ENCODE measurements at places on chromosomes 7 and 10.

GRCh38 chr10:42872865-42873435 lies 90.4 kb downstream of the BMS1 start:
- DNase-seq = no peak

GRCh38 chr10:49175587-49176309 lies 12.4 kb downstream of the TMEM273 start:
- no peak for DNase-seq

DNA sequence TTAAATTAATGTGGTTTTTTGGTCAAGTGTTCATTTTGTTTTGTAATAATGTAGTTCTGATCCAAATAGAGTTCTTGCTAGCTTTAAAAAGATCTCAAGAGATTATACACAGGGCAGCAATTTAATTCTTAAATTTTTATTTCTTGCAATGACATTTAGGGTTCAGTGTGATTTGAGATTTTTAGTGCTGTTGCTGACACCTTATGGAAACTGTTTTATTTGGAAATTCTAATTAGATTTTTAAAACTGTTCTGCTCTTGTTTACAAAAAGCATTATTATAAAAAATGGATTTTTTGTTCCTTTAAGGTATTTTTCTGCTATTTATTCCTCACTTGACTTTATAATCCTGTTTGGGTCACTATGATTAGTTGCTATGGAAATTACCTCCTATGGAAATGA lies 72.1 kb downstream of the RTKN2 start:
- no peak for DNase-seq

GRCh38 chr7:84949067-84949466 lies 237.8 kb downstream of the SEMA3D start:
- no peak for DNase-seq

- no peak for DNase-seq
Measured at GRCh38 chr10:59833810-59834209, 72.5 kb downstream of the CCDC6 start.

DNA sequence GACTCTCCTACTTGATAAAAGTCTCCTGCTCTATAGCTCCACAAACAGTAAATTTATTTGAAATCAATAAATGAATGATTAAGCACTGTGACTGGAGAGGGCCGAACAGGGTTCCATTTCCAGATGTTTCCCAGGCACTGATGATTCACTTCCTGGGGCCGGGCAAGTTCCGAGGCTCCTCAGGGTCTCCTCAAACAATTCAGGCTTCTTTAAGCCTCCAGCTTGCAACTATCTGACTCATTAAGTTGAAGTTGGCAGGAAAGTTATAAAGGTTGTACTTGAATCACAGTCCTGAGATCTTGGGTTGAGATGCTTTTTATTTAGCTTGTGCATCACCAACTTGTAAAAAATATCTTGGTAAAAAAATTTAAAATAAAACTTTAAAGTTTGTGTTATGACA lies 612.9 kb downstream of the DNAJB6 start:
- no peak for DNase-seq

DNA sequence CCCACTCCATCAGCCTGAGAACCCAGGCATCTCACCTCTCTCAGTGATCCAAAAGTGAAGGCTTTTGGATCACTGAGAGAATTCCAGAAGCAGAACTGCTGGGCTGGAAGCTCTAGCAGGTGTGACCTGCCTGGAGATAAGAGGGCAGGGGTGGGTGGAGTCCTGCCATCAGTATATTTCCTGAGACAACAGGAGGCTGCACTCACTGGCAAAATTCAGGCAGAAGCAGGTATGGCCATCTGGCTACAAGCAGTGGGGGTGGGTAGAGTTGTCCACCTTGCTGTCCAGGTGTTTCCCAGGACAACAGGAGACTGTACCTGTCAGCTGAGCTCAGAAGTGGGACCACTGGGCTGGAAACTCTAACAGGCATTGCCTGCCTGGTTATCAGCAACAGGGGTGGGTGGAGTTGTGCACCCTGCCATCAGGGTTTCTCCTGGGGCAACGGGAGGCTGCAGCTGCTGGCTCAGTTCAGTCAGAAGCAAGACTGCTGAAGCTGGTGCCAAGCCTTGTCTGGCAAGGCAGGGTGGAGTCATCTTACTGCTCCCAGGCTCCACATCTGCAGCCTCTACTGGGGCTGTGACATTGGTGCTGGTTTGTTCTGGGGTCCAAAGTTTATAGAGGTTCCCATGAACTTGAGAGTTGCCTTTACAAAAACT lies 47.2 kb upstream of the SFTPD start:
- no peak for DNase-seq

GRCh38 chr7:99827040-99827778 lies 604 bp upstream of the CYP3A43 start:
- no peak for DNase-seq

DNA sequence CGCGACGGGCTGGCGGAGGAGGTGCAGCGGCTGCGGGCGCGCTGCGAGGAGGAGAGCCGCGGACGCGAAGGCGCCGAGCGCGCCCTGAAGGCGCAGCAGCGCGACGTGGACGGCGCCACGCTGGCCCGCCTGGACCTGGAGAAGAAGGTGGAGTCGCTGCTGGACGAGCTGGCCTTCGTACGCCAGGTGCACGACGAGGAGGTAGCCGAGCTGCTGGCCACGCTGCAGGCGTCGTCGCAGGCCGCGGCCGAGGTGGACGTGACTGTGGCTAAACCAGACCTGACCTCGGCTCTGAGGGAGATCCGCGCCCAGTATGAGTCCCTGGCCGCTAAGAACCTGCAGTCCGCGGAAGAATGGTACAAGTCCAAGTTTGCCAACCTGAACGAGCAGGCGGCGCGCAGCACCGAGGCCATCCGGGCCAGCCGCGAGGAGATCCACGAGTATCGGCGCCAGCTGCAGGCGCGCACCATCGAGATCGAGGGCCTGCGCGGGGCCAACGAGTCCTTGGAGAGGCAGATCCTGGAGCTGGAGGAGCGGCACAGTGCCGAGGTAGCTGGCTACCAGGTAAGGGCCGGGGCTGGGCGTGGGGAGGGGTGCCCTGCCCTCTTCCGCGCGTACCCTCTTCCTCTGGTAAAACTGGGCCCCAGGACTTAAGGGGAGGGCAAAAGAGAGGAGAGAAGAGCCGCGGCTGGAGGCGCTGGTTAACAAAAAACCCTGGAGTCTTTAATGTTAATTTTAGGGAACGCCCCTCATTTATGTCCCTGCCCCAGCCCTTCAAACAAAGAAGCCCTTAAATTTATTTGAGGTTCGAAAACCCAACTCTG lies 987 bp downstream of the INA start:
- no peak for DNase-seq

GRCh38 chr10:14146025-14146424 lies 184.7 kb downstream of the FRMD4A start:
- DNase-seq = no peak

- no peak for DNase-seq
Measured at GRCh38 chr10:129744134-129745111, 219.7 kb downstream of the EBF3 start.

DNA sequence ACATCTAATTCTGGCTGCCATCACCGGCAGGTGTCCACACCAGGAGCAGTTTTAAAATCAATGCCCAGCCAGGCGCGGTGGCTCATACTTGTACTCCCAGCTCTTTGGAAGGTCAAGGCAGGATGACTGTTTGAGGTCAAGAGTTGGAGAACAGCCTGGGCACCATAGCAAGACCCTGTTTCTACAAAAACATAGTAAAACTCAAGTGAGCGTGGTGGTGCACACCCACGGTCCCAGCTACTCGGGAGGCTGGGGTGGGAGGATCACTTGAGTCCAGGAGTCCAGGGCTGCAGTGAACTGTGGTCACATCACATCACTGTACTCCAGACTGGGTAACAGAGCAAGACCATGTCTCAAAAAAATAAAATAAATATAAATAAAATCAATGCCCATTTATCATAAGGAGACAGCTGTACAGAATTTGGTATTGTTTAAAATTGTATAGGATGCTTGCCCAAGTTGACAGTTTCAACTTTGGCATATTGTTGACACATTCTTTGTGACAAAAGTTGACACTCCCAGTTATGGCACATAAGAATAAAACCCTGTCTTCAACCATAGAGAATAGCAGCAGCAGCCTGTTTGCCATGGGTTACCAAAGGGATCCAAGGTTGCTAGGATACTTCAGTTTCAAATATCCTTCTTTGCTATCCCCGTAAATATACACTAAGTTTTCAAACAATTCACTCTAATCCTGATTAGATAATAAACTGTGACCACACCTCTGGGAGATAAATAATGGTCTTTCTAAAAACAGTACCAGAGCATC lies 193.0 kb downstream of the FAM107B start:
- no peak for DNase-seq

All from activated CD4-positive, alpha-beta T cell treated with anti-CD3 and anti-CD28 coated beads, Interleukin-10, Interleukin-2, amounts not matched to agents 100 ng/mL and 50 ng/mL, durations not matched to agents 16 hours and 8 hours (primary cell).